ENCODE measurements at places on chromosomes 13 and 19.

GRCh38 chr13:42420304-42420703 is 148.4 kb downstream of the AKAP11 start:
- DNase-seq: no peak

DNA sequence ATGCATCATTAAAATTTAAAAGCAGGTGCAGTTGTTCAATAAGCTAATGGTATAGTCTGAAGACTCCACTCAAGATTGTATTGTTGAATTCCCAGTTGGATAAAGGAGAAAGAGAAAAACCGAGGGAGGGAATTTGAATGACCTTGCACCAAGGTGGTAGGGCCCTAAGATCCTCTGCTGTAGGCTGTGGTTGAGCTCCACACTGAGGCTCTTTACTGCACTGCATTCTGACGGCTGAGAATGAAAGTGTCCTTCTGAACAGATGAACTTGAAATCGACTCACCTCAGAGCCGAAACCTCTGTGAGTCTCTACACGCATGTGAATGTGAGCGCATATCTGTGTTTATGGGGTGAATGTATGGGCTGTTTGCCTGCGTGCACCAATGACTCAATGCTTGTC is 388.9 kb upstream of the DACH1 start:
- DNase-seq: peak; percentile 70

DNA sequence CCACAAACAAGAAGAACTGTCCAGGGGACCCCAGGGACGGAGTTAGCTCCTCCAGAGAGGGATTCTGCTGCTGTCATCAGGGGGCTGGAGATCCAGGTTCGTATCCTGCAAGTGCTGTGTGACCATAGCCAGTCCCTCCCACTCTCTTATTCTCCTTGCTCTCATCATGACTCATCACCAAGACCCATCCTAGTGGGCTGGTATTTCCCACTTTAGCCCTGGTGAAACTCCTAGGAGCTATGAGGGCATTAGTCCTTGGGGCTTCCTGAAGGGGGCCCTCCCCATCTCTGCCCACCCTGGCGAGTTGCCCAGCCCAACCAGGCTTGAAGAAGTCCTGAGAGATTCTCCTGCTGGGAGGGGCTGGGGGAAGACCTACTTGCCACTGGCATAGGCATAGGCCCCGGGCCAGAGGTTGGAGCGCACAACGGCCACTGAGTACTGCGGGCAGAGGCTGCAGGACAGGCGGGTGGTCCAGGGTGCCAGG is 7.5 kb upstream of the DMWD start:
- DNase-seq: no peak

DNA sequence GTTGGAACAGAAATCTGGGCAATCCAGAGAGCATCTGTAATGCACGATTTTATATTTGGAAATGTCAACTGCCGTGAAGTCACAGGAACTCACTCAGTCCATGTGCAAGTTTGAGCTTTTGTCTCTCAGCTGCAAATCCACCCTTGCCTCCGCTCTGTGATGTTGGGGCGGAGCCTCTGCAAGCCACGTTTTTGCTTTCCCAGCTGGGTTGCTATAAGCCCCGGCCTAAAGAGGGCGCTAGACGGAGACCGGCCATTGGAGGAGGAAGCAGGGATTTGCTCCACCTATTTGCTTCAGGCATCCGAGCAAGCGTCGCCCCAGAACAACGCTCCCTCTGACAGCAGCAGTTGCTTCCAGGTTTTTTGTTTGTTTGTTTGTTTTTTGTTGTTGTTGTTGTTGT is 56.2 kb downstream of the TRPM4 start:
- peak; percentile 40 for DNase-seq

DNA sequence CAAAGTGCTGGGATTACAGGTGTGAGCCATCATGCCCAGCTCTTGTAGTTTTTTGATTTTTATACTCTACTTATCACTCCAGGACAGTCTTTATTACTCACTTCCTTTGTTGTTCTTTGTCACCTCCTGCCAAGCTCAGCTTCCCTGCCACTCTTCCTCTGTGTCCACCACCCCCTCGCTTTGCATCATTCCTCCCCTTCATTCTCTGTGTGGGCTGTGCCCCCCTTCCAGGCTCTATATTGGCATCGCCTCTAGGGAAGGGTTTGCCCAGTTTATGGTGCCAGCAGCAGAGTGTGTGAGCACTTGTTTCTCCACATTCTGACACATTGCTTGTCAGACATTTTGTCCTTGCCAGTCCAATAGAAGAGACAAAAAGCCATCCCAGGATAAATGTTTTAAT is 15.1 kb downstream of the ZNF302 start:
- no peak for DNase-seq

DNA sequence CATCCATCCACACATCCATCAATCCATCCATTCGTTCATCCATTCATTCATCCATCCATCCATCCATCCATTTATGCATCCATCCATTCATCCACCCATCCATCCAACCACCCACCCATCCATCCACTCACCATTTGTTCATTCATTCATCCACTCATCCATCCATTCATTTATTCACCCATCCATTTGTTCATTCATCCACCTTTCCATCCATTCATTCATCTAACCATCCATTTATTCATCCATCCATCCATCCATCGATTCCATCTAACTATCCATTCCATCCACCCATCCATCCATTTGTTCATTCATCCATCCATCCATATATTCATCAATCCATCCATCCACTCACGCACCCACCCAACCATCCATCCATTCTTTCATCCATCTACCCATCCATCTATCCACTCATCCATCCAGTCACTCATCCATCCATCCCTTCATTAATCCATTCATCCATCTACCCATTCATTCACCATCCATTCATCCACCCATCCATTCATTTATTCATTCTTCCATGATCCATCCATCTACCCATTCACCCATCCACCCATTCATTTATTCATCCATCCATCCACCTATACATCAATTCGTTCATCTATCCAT is 225.0 kb downstream of the TUBA3C start:
- no peak for DNase-seq

DNA sequence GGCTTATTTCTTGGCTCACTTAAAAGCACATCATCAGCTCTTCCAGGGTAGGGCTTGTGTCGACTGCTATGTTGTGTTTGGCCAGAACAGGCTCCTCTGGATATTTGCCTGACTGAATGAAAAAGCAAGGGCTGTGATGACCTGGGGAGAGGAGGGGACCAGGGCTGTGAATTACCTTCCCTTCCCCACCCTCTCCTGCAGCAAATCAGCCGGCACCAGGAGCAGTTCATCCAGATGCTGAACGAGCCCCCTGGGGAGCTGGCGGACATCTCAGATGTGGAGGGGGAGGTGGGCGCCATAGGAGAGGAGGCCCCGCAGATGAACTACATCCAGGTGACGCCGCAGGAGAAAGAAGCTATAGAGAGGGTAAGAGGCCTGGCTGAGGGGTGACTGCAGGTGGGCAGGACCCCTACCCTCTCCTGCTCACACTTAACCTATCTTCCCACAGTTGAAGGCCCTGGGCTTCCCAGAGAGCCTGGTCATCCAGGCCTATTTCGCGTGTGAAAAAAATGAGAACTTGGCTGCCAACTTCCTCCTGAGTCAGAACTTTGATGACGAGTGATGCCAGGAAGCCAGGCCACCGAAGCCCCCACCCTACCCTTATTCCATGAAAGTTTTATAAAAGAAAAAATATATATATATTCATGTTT is 4.4 kb downstream of the GADD45GIP1 start:
- DNase-seq: no peak

- no peak for DNase-seq
These were observed 93.9 kb downstream of the UBL3 start for GRCh38 chr13:29756506-29756905.

DNA sequence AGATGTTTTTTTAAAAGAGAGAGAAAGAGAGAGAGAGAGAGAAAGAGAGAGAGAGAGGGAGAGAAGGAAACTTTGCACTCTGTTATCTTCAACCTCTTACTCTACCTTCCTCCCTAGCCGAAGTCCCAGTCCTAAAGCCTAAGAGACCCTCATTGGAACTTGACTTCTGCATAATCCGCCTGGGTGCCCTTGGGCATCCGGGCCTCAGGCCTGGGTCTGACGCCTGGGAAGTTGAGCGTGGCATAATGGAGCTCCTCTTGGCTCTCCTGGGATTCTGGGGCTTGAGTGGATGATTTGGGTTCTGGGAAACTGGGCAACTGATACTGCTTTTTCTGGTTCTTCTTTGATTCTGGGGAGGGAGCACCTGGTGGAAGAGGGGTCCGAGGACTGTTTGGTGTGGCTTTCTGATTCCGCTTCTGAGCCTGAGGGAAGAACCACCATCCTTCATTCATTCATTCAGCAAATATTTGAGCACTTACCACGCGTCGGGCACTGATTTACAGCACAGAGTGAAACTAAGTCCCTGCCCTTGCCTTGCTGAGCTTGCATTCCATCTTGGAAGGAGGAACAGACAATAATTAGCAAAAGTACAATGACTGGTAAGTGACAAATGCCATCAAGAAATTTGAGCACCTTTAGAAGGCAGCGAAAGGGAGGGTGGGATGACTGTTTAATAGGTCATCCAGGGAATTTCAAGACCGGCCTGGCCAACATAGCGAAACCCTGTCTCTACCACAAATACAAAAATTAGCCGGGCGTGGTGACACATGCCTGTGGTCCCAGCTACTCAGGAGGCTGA is 6.3 kb downstream of the SIGLEC10 start:
- DNase-seq: no peak

GRCh38 chr19:35165200-35166058 is 10.9 kb downstream of the FXYD5 start:
- DNase-seq: no peak

DNA sequence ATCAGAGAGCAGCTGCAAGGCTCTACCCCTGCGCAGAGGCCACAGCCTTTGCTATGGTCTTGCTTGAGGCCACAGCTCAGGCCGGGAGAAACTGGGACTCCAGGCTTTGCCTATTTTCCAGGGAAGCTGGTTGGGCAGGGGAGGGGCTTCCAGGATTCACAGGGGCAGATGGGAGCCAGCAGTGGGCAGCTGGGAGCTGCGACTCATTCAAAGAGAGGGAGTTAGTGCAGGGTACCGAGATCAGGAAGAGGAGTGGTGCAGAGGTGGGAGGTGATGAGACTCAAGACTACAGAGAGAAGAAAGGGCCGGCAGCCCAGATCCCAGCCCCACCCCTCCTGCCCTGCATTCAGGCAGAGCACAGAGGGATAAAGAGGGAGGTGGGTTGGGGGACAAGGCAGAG is 12.1 kb downstream of the ADGRE5 start:
- DNase-seq: no peak

DNA sequence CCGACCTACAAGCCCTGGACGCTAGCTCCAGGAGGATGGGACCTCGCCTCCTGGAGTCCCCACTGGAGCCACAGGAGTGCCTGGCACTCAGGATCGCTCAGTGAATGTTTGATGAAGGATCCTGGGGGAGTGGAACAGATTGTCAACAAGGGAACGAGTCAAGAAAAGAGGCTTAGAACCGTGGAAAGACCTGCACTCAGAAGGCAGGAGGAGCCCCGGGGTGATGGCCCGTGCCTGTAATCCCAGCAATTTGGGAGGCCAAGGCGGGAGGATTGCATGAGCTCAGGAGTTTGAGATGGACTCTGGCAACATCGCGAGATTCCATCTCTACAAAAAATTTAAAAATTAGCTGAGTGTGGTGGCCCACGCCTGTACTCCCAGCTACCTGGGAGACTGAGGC is 38.9 kb downstream of the ATP12A start:
- no peak for DNase-seq

DNA sequence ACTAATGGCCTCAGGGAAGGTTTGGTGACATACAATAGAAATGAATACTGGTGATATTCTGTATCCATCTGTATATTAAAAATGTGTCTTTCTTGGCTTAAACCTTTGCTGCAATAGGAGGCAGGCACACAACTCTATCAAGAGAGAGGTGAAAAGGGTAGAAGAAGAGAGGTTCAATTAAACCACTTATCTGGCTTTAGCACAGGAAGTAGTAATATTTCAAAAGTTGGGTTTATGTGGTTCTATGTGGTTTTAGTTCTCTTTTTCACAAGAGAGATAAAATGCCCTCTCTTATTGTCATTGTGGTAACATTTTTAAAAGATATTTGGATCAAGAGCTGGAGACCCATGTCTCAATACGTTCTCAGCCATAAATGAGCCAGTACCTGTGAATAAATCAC is 146.2 kb upstream of the FNDC3A start:
- peak; percentile 66 for DNase-seq

- peak; percentile 68 for DNase-seq
These were observed 242.2 kb upstream of the EDNRB start for GRCh38 chr13:78160793-78161192.

- peak; percentile 43 for DNase-seq
These were observed 3.5 kb downstream of the COPE start for GRCh38 chr19:18915639-18916038.

Measured in OCI-M1 (cell line).